ENCODE measurements at places on chromosomes 7 and 10.

- DNase-seq = no peak
Observed at GRCh38 chr7:157625973-157626742, 289.4 kb downstream of the DNAJB6 start.

- DNase-seq = no peak
Observed at GRCh38 chr10:49280001-49280408, 19.0 kb upstream of the C10orf71 start.

GRCh38 chr10:6514180-6514579, 65.9 kb downstream of the PRKCQ start:
- no peak for DNase-seq

DNA sequence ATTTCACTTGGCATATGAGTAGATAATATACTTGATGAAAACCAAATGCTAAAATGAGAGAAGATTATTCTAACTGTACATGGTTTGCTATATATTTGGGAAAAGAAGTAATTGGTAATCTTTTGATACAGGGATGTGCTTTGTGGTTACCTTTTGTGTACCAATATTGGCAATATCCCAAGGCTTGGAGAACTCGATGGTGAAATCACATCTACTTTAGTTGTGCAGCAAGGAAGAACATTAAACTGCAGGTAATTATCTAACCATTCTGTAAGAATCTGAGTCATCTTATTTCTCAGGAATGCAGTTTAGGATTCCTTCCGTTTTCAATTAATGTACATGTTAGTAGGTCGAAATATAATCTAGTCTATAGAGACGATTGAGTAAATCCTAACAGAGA, 64.1 kb downstream of the SRI start:
- no peak for DNase-seq

DNA sequence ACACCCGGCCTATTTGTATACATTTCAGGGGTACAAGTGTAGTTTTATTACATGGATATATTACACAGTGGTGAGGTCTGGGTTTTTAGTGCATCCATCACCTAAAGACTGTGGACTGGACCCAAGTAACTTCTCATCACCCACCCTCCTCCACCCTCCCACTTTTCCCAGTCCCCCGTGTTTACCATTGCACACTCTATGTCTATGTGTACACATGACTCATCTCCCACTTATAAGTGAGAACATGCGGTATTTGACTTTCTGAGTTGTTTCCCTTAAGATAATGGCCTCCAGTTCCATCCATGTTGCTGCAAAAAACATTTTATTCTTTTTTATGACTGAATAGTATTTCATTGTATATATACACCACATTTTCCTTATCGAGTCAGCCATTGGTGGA, 98.9 kb upstream of the WAC start:
- no peak for DNase-seq

GRCh38 chr10:71025535-71025934, 137.2 kb upstream of the PCBD1 start:
- no peak for DNase-seq

- DNase-seq = no peak
Observed at GRCh38 chr10:123462756-123463155, 203.4 kb upstream of the GPR26 start.

DNA sequence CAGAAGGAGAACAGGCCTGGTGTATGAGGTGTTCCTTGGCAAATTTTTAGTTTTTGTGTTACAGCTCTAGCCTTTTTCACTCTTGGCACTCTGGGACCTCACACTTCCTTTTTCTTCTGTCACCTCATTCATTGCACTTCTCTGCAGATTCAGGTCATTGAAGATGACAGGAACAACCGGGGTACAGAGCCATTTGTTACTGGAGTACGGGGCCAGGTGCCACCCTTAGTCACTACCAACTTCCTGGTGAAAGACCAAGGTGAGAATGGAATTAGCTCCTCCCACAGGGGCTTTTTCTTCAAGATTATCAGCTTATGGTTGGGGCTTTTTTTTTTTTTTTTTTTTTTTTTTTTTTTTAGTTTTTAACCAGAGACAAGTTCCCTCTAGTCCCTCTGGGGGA, 18.5 kb upstream of the CHCHD1 start:
- DNase-seq = no peak

DNA sequence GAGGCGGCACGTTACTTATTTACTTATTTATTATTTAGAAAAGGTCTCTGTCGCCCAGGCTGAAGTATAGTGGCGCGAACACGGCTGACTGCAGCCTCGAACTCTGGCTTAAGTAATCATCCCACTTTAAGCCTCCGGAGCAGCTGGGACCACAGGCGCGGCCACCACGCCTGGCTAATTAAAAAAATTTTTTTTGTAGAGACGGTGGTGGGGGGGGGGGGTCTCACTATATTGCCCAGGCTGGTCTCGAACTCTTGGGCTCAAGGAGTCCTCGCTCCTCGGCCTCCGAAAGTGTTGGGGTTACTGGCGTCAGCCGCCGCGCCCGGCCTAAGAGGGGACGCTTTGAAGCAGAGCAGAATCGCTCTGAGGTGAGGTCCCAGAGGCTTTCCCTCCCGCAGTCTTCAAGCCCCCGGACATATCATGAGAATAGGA, 675 bp upstream of the FRAT2 start:
- no peak for DNase-seq

GRCh38 chr7:6359021-6359420, 86.6 kb upstream of the CYTH3 start:
- no peak for DNase-seq

DNA sequence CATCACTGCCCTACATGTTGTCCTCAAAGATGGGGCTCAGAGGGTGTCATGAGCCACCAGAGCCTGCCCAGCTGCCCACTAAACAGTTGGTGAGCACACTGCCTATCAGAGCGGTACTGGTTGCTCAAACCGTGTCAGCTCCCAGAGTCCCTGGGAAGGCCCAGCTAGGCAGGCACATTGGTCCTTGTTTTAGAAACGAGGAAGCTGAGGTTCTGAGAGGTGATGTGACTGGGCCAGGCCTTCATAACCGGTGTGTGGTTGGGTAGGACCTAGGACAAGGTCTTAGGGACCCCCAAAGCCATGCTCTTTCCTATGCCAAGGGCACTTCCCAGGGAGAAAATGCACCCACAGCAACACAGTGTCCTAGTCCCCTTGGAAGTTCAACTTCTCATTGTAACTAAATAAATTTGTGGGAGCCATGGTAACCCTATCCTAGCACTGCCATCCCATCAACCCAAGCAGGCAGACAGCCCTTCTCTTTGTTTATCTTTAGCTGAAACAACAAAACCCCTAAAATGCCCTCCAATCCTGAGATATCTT, 174.7 kb upstream of the PDE1C start:
- no peak for DNase-seq

GRCh38 chr7:52507546-52508255, 527.7 kb upstream of the POM121L12 start:
- no peak for DNase-seq

DNA sequence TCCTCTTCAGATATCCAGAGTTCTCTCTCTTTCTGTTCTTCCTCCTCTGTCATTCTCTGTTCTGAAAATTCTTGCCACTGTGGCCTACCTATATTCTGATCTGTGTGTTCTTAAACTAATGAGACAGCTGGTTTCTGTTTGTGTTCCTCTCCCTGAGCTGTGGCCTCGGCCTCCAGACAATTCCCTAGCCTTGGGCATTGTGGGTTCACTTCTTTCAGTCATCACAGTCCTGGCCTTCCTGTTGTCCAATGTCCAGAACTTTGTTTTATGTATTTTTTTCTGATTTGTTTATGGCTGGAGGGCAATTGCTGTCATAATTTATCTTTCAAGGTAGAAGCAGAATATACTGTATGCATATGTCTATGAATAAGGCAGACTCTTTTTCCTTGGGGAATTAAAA, 173.2 kb upstream of the MTPN start:
- no peak for DNase-seq

- no peak for DNase-seq
Observed at GRCh38 chr7:150721970-150722373, 5.6 kb downstream of the GIMAP1 start.

DNA sequence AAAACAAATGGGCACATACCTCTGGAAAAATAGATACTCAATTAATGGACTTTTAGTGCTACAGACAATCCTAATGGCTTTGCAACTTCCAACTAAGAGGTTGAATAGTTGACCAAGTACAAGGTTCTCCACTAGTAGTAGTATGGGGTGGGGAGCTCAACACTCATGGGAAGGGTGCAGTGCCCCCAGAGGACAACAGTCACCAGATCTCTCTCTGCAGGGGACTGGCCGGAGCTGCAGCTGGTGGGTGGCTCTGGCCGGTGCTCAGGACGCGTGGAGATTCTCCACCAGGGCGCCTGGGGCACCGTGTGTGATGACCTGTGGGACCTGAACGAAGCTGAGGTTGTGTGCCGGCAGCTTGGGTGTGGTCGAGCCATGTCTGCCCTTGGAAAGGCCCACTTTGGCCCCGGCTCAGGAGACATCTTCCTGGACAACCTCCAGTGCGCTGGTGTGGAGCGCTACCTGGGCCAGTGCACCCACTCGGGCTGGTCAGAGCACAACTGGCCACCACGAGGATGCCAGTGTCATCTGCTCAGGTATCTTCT, 68.1 kb downstream of the CUZD1 start:
- no peak for DNase-seq

DNA sequence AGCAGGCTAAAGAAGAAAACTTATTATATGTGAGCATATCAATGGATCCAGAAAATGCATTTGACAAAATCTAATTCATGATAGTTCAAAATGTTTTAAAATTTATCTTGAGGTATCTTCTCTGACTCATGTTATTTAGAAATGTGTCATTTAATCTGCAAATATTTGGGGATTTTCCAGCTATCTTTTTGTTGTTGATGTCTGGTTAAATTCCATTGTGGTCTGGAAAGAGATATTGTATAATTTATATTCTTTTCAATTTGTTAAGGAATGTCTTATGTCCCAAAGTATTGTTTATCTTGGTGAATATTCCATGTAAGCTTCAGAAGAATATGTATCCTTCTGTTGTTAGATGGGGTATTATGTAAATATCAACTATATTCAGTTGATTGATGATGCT, 942.5 kb downstream of the KCNMA1 start:
- DNase-seq = no peak

- no peak for DNase-seq
Observed at GRCh38 chr7:132065193-132065988, 509.0 kb upstream of the PODXL start.

- no peak for DNase-seq
Observed at GRCh38 chr10:124992462-124993344, 50.8 kb downstream of the ZRANB1 start.

- DNase-seq = no peak
Observed at GRCh38 chr7:134996097-134996550, 9.8 kb downstream of the AGBL3 start.

DNA sequence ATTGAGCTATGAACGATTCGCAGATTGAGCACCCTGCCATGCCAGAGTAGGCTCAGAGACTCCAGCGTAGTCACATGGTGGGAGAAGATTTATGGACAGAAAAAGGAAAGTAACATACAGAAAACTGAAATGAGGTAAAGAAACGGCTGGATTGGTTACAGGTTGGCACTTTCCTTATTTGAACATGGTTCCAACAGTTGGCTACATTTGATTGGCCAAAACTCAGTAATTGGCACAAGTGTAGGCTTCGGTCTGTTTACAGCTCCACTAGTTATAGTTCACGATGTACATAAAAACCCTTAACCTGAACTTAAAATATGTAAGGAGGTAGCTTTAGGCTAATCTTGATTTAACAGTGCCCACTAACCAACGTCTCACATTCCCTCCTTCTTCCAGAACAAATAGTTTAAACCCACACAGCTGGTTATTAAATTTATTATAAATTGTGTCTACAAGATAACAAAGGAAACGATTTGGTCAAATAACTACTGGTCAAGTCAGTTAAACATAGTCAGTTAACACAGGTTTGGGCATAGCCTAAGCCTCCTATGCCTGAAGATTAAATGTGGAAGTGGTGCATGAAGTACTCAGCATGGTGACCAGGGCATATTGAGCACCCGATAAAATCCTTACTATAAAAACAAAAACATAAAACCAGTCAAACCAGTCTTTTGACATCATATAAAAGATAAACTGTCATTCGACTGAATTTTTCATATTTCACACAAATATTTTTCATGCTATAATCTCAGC, 17.9 kb upstream of the MTERF1 start:
- DNase-seq = no peak

- no peak for DNase-seq
Observed at GRCh38 chr10:34255035-34255434, 560.1 kb downstream of the PARD3 start.

DNA sequence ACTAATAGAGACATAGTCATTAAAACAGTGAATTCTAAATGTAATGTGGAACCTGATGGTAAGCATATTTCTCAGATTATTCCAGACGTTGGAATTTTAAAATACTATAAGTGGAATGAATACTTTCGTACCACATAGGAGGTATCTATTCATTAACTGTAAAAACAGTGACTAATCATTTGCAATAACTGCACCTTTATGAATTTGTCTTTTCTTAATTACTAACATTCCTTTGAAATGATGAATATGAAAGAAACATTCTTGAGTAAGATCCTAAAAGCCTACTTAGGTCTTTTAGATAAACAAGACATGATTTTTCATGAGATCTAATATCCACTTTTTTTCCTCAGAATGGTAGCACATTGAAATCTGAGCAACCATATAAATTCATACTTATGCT, 549.0 kb upstream of the LRRN3 start:
- DNase-seq = no peak

DNA sequence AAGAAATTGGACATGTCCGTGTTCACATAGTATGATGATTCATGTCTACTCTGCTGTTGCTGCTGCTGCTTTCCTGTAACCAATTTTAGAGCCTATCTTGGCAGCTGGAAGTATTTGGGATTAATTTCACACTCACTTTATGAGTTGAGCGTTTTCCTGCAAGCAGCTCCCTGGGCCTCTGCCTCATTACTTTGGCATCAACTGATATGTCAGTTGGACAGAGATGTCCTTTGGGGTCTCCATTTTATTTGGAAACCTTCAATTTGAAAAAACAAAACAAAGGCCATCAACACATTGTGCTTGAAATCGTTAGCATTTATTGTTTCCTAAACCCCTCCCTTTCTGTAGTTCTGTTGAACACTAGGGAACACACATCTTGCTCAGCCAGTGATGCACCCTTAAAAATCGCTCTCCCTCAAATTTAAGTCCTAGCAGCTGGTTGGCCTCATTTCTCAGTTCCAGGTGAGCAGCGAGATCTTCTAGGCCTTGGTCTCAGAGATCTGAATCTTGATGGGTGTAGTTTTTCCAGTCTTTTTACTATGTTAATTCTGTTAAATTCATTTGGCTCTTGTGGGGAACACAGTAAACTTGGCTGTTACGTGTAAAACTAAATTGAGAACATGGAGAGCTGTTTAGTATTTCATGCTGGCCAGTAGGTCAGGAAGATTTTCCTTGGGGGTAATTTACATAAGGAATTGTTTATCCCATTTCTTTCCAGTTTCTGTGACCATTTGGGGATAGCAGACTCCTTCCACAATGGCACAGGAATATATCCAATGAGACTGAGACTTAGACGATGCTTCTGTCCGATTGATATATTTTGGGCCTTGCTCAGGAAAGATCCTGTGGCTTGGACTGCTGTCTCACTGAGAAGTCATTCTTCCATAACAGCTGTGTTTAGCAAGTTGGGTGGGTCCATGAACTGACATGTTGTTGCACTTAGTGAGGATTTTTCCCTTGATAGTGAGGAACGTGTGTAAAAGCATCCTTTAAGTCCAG, 371.6 kb downstream of the BBS9 start:
- no peak for DNase-seq

GRCh38 chr7:99493823-99494222, 6.3 kb downstream of the ZNF394 start:
- no peak for DNase-seq
